ENCODE measurements at places on chromosomes 7 and 10. TPM values are rescaled to one million over a fixed set of nuclear protein-coding genes. Genes with fewer than 3 reads are reported as not detected.

Gene GIMAP5
- not detected for total RNA-seq

Gene SMARCD3
- 7.8 TPM for total RNA-seq

Gene C10orf67
- 0.34 TPM for total RNA-seq

Gene TNKS2
- 23.6 TPM for total RNA-seq

Gene SLC26A3
- total RNA-seq, result not detected

Gene MSS51
- 0.57 TPM for total RNA-seq

Gene ABCC2
- 0.39 TPM for total RNA-seq

Gene UCN3
- total RNA-seq, result not detected

Gene ADRB1
- total RNA-seq, result 0.76 TPM

Gene NAT16
- total RNA-seq, result not detected

Gene ZC3HAV1L
- 9.3 TPM for total RNA-seq

Gene ITIH5
- total RNA-seq, result not detected

Gene SMIM30
- total RNA-seq, result 62.9 TPM

Gene SPDYE8
- not detected for total RNA-seq

Gene CNPY1
- not detected for total RNA-seq

All from hair follicular keratinocyte (primary cell).